ENCODE measurements at places on chromosomes 1 and 21.

- DNase-seq = no peak
Measured at GRCh38 chr1:191971447-191971846, 186.8 kb upstream of the RGS18 start.

DNA sequence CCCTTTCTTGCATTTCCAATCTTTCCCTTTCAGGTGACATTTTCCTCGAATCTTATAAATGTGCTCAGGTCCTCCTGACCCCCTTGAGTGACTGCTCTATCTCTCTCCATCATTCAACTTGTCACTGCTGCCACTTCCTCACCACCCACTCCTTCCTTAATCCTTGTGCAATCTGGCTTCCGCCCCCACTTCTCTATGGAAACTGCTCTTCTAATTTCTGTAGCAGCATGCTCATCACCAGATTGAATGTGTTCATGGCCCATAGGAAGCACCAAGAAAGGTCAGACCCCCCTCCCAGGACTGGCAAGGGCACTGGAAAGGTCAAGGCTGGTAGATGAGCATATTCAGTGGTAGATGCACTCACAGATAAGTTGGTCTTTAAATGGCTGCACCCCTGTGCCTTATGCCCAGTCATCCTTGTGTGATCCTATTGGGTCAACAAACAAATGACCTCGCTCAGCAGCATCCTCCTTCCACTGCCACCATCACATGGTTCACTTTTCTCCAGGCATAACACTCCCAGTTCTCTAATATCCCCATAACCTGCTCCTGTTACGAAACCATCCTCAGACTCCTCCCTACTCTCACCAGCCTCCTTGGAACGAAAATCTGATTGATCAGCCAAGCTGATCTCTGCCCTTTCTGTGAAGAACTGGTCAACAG lies 288.5 kb upstream of the POU3F1 start:
- no peak for DNase-seq

GRCh38 chr1:15430787-15431570 lies 7.3 kb upstream of the CTRC start:
- peak; percentile 95 for DNase-seq

GRCh38 chr21:28641731-28642130 lies 350.9 kb downstream of the LTN1 start:
- DNase-seq = no peak

GRCh38 chr1:12143631-12144155 lies 23.1 kb upstream of the TNFRSF1B start:
- DNase-seq = no peak

DNA sequence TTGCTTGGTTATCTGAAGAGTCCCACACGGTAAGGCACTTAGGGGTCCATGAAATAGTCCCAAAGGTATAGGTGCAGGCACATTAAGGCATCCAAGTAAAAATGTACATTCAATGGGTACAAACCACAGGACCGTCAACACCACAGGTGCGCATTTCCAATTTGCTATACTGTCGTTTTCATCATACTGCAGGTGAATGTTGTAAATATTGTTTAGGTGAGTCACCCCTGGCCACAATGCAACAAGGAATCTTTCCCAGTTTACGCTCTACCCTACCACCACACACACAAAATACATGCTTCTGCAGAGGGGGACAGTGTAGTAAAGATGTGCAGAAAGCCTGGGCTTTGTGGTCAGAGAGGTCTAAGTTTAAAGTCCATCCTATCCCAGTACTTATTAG lies 13.7 kb downstream of the CADM3 start:
- DNase-seq = no peak

- DNase-seq = no peak
Measured at GRCh38 chr1:6834366-6834765, 49.1 kb downstream of the CAMTA1 start.

GRCh38 chr1:84166797-84167196 lies 22.7 kb downstream of the PRKACB start:
- no peak for DNase-seq

- no peak for DNase-seq
Measured at GRCh38 chr1:163197022-163197421, 5.7 kb downstream of the RGS5 start.

- no peak for DNase-seq
Measured at GRCh38 chr1:201673093-201673492, 134.2 kb downstream of the NAV1 start.
